ENCODE measurements at places on chromosomes 6 and 20.

GRCh38 chr6:146423452-146423851 lies 120.2 kb upstream of the RAB32 start:
- no peak for DNase-seq

DNA sequence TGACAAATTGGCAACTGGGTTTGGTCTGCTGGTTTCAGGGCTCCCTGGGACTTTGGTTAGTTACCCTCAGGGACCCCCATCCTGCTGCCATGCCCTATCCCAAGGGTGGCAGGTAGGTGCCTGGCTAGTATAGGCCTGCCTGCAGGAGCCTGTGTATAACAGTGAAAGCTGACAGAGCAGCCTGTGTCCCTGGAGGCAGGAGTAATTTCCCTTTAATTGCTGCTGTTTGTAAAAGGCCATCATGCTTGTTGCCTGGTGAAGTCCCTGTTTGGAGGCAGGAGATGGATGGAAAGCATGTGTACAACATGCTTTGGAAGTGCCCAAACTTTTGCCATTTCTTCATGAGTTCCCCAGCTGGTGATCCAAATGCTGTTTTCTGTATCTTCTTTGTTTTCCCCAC lies 30.1 kb downstream of the CMTR1 start:
- DNase-seq, result no peak

GRCh38 chr6:43776115-43776798 lies 6.2 kb downstream of the VEGFA start:
- DNase-seq, result no peak

GRCh38 chr6:56334937-56335336 lies 87.6 kb upstream of the COL21A1 start:
- DNase-seq, result no peak

DNA sequence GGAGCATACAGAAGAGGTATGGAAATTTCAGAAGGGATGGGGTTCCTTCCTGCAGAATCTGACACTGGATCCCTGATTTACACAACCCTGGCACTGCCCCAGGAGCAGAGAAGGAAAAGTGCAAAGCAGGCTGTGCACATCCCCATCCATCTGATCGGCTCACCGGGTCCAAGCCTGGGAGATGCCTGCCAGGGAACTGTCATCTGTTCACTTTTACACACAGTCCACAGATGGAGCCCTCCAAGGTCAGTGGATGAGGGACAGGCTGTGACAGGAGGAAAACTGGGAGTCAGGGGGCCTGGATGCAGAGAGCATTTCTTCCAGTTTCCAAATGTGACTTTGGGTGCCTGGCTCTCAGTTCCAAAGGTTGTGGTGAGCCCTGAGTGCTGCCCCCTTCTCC lies 11.0 kb upstream of the SYNDIG1 start:
- DNase-seq, result no peak

Measured in Right ventricle myocardium superior (tissue), 1 donor.